Stimulated activated CD4-positive, alpha-beta T cell treated with anti-CD3 and anti-CD28 coated beads, Interleukin-1b, Interleukin-23, amount 100 ng/mL, for 1 hour (primary cell): ENCODE measurements at places on chromosomes 7 and 10.

DNA sequence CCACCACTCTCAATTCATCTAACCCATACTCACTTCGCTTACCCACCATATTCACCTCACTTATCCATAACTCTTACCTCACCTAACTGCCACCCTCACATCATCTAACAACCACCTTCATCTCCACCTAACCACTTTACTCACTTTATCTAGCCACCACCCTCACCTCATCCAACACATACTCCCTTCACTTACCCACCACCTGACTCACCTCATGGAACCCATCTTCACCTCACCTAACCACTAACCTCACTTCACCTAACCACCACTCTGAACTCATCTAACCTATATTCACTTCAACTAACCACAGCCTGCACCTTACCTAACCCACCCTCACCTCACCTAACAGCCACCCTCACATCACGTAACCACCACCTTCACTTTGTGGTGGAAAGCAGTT, 84.2 kb downstream of the VIPR2 start:
- no peak for DNase-seq

DNA sequence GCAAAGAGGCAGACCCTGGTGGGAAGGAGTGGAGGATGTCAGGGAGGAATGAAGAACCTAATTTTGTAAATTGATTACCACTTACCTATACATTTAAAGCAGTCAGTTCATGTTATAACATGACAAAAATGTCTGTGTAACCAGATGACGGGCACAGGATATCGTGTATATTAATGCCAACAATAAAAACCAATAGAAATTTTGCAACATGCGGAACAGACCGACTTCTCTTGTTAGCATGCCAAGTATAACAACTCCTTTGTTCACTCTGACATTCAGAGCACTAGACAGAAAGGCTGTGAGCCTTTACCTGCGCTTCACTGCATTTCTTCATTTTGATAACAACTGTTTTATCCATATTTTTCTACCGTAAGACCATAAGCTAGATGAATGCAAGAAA, 29.9 kb downstream of the CDK6 start:
- no peak for DNase-seq

DNA sequence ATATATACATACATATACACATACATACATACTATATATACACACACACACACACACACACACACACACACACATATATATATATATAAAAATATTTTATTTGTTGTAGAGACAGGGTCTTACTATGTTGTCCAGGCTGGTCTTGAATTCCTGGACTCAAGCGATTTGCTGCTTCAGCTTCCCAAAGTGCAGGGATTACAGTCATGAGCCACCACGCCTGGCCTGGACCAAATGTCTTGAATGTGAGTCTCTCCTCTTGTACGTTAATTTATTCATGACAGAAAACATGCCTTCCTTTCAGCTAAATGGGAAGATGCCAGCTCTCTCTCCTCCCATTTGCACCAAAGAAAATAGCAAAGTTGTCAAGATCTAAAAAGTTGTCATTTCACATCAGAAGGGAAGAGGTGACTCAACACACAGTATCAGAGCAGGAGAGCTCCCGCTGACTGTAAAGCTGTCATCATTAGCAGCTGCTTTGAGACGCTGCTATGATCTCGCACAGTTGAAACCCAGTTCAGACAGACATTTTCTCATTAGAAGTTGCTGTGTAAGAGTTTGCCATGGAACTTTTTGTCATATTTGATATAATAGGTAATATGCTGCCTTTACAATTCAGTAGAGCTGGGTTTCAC, 224.3 kb downstream of the SFMBT2 start:
- no peak for DNase-seq

GRCh38 chr10:103746598-103746997, 108.8 kb downstream of the SH3PXD2A start:
- no peak for DNase-seq

GRCh38 chr7:110875346-110875745, 215.6 kb upstream of the LRRN3 start:
- no peak for DNase-seq

- no peak for DNase-seq
These were observed 79.4 kb downstream of the MYL10 start for GRCh38 chr7:101549734-101550133.

DNA sequence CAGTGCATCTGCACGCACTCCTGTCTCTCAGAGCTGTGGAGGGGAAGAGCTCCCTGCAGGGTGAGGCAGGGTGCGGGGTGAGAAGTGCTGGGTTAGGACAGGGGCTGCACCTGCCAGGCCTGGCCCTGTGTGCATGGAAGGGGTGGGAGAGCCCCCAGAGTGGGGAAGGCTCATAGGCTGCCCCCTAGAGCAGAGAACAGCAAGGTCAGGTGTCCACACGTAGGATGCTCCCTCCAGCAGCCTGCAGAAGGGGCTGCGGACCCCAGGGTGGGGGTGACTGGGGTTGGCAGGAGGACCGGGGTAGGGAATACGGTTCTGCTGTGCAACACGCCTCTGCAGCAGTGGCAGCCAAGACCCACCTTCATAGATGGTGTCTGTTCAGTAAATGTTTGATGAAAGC, 208.6 kb downstream of the PTPRN2 start:
- no peak for DNase-seq

DNA sequence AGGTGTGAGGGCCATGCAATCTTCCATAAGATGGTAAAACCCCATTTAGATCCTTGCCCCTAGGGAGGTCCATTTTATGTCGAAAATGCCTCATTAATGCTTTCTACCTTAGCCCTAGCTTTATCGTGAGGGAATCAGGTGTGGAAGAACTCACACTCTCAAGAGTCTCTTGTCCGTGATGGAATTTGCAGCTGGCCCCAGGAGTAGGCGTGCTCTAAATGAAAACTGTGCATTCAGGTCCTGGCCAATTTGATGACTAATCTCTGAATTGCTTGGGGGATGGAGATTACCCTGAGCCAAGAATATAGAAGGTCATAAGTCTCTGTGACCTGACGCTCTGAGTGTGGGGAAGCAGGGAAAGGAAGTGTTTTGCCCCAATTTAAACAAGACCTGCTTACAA, 6.6 kb downstream of the C10orf90 start:
- DNase-seq: no peak

GRCh38 chr7:55970978-55971377, 6.6 kb downstream of the NIPSNAP2 start:
- DNase-seq: no peak

- DNase-seq: no peak
These were observed 91.1 kb upstream of the CARD11 start for GRCh38 chr7:3134745-3135144.

- DNase-seq: no peak
These were observed 129.3 kb upstream of the BET1 start for GRCh38 chr7:94133460-94133859.
